ENCODE measurements at places on chromosomes 12 and 14. TPM values are rescaled to one million over a fixed set of nuclear protein-coding genes. Genes with fewer than 3 reads are reported as not detected.

Gene SPTB
- total RNA-seq, result 0.54 TPM

Gene NINJ2
- total RNA-seq, result not detected

Gene TPPP2
- not detected for total RNA-seq

Gene MAP1LC3B2
- 1.2 TPM for total RNA-seq

Gene OASL
- total RNA-seq, result 1.4 TPM

Gene KRT72
- total RNA-seq, result not detected

Gene IAPP
- not detected for total RNA-seq

Gene PTGER2
- total RNA-seq, result 0.46 TPM

Gene SERPINA10
- total RNA-seq, result not detected

Gene KRT74
- total RNA-seq, result not detected

Gene LMNTD1
- total RNA-seq, result 0.08 TPM

Gene DPY19L2
- 5.8 TPM for total RNA-seq

Gene SLC39A2
- total RNA-seq, result 0.25 TPM

Gene VRTN
- total RNA-seq, result not detected

Gene MORN3
- total RNA-seq, result 0.89 TPM

Gene C12orf54
- total RNA-seq, result not detected

Gene CD27
- not detected for total RNA-seq

Gene PPP1R1A
- total RNA-seq, result 3.4 TPM

Data from kidney epithelial cell (primary cell).